ENCODE measurements at places on chromosomes 6 and 20.
A peak's percentile ranks its signal among the peaks of the same experiment; 100 is the strongest.

- DNase-seq: no peak
These were observed 303.1 kb upstream of the CDYL start for GRCh38 chr6:4472969-4473642.

DNA sequence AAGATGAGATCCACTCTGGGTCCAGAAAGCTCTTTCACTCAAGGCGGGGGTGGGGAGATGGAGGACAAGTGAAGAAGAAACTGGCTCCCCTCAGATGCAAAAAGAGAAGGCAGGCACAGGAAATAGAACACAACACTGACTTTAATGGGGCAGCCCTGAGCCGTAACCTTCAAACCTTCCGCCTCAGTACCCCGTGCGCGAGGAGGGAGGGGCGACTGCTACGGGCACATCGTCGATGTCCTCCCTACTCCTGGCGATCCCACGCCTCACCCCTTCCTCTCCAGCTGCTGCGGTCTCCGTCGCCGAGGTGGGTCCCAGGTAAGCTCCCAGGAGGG is 3.9 kb downstream of the SPEF1 start:
- no peak for DNase-seq

- DNase-seq: no peak
These were observed 185.8 kb upstream of the TENT5A start for GRCh38 chr6:81938014-81938856.

DNA sequence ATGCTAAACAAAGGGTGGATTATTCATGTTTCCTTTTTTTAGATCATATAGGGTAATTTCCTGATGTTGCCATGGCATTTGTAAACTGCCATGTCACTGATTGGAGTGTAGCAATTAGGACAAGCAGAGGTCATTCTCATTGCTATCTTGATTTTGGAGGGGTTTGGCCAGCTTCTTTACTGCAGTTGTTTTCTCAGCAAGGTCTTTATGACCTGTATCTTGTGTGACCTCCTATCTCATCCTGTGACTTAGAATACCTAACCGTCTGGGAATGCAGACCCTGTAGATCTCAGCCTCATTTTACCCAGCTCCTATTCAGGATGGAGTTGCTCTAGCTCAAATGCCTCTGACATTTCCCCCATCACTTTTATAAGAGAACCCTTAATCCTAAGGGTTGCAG is 53.6 kb downstream of the CDS2 start:
- DNase-seq: no peak

DNA sequence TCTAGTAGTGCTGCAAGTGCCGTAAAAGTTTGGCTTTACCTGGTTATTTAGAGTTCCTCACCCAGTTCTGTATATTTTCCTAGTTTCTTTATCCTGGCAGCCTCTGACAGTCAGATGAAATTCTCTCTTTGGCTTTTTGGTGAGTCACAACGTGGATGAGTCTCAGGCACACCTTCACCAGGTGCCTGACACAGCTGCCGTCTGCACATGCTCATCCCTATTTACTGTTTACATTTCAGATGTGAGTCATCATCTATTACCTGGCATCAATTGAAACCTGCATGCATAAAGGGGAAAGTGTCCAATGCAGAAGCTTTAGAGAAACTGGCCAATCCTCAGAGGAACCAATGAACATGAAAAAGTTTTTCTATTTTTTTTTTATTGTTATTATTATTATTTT is 33.3 kb upstream of the ADGRF4 start:
- peak; percentile 86 for DNase-seq

DNA sequence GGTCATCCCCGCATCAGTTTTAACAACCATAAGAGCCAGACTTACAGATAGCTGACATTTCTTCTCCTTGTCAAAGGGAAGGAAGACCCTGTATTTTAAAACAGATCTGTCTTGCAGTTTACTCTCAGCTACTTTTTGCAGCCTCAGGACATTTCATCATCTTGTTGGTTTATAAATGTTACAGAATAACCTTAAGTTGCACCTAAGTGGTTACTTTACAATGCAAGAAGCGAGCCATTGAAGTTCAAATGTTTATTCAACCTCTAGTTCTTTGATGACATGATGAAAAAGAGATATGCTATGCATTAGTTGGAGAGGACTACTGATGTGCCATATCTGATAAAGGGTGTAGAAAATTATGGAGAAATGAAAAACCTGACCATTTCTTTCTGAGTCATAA is 187.9 kb upstream of the COL21A1 start:
- no peak for DNase-seq

- peak; percentile 58 for DNase-seq
These were observed 13.0 kb downstream of the RPP21 start for GRCh38 chr6:30357678-30358540.

- no peak for DNase-seq
These were observed 90.0 kb upstream of the BHLHE23 start for GRCh38 chr20:63096681-63097335.

DNA sequence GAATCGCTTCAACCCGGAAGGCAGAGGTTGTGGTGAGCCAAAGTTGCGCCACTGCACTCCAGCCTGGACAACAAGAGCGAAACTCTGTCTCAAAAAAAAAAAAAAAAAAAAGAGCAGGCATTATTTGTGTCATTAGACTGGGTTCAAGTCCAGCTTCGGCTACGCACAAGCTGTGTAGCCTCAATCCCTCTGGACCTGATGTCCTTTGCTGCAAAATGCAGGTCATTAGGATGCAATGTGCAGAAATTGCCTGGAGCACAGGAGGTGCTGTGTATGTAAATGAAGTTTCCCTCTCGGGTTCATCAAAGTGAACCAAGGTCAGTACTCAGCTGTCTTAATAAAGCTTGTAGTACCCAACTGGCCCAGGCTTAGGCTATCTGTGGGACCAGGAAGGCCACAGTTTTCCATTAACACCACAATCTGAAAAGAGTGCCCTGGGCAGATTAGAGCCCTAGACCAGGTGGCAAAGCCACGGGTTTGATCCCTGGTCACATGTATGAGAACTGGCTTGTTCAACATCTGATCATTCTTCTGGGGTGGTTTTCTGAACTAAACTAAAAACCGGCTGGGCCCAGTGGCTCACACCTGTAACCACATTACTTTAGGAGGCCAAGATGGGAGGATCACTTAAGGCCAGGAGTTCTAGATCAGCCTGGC is 155.3 kb downstream of the ZMYND8 start:
- no peak for DNase-seq

DNA sequence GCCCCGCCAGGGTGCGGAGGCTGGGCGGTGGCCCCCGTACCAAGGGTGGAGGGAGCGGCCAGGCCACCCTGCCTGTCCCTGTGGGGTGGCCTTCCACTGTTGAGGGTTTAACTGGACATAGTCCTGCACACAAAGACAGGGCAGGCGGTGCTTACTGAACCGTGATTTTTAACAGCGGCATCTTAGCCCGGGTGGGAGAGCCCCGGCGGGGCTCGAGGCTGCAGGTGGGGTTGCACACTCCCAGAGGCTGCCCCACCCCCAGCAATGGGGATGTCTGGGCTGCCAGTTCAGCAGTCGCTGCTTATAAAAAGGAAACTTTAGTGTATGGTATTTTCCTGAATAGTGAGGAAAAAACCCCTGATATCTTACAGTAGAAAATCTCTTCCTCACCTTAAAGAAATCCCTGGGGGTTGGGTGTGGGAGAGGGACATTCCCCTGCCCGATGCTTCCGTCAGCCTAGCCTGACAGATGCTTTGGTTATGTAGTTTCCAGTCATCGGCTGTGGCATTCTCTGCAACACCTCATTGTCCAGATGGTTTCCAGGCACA is 79.4 kb downstream of the IRF4 start:
- no peak for DNase-seq

DNA sequence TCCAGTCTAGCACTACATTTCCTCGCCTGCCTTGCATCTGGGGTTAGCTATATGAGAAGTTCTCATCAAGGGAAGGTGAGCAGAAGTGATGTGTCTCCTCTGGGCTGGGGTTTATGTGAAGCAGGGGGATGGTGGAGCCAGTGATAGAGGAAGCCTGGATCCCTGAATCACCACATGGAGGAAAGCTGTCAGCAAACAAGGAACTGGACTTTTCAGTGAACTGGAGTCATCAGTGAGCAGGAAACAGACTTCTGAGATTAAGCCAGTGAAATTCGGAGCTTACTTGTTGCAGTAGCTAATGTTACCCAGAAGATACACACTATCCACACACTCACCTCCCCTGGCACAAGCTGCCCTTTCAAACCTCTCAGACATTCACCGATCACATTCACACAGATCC is 13.4 kb upstream of the TOX2 start:
- DNase-seq: no peak

- DNase-seq: no peak
These were observed 32.3 kb upstream of the PLEKHG1 start for GRCh38 chr6:150567380-150567779.

- DNase-seq: no peak
These were observed 9.9 kb upstream of the WFDC2 start for GRCh38 chr20:45459606-45460005.

DNA sequence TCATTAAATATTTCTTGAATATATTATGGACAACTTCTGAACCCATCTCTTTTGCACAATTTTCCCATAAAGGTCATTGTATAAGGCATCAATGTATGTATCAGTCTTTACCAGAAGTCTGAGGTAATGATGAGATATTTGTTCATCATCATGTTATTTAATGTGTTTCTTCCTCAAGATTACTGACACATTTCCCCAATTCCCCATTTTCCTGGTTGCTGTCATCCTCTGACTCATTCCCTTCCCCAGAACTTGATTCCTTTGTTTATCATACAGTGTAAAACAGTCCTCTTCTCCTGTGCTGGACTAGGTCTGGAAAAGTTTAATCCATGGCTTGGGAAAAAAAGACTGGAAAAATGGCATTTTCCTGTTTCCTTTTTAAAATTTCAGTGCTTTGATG is 107.9 kb upstream of the FLRT3 start:
- no peak for DNase-seq

DNA sequence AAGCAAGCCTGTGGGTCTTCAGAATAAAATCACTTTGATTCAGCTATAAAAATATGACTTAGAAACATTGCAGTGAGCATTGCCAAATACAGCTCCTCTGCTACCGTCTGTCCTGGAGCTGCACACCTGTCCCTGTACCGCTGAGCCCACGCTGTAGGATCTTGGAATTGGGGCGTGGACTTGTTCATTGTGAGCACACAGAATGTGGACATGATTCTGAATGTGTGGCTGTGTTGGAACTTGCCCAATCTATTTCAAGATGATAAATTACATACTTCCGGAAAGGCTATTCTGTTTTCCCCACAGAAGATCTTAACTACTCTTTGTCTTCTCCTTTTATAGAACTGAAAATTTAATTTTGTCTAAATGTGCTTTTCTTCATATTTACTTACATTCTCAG is 107.3 kb downstream of the UST start:
- peak; percentile 29 for DNase-seq

GRCh38 chr6:8499540-8499939 is 64.2 kb upstream of the SLC35B3 start:
- DNase-seq: peak; percentile 11

- no peak for DNase-seq
These were observed 101.8 kb upstream of the COL21A1 start for GRCh38 chr6:56349194-56349593.

- DNase-seq: no peak
These were observed 198.6 kb upstream of the SIM1 start for GRCh38 chr6:100663219-100663863.

DNA sequence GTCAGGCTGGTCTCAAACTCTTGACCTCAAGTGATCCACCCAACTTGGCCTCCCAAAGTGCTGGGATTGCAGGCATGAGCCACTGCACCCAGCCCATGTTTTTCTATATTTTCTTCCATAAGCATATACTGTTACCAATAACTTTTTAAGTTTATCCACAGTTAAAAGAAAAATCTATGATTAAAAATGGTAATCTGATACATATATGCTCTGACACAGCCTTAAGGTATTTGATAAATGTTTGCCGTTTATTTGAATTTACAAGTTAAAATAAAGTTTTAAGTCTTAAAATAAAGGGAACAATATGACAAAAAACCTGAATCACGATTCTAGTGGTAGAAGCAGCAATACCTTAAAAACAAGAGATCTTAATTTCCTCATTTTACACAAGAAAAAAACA is 5.2 kb downstream of the STK38 start:
- DNase-seq: no peak

- DNase-seq: no peak
These were observed 100.1 kb upstream of the PRDM1 start for GRCh38 chr6:105985816-105986632.

DNA sequence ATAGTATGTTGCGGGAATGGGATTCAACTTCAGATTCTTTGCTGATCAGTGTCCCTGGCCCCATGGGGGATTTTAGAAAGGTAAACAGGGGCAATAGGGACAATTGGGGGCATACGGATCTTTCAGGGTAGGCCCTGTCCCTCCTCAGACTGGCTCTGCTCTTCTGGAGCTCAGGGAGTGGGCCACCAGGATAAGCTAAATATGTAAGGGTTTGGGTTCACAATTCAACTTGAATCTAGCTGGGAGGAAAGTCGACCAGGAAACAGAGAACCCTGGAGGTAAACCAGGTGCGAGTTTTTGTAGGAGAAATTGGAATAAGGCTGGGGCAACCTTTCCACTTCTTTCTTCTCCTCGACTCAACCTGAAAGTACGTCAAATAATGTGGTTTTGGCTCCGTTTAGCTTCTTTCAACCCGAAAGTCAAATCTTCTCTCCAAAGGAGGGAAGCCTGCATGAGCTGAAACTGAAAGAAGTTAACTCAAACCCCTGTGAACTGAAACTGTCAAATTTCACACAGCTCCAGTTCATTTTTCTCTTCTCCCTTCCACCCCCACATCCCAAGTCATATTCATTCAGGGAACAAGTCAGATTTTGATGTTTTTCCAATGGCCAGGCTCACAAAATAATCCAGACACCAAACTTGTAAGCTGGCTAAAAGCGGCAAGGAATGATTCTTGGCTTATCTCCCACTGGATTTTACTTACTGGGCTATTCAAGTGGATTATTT is 278.2 kb downstream of the CLIC5 start:
- DNase-seq: no peak

DNA sequence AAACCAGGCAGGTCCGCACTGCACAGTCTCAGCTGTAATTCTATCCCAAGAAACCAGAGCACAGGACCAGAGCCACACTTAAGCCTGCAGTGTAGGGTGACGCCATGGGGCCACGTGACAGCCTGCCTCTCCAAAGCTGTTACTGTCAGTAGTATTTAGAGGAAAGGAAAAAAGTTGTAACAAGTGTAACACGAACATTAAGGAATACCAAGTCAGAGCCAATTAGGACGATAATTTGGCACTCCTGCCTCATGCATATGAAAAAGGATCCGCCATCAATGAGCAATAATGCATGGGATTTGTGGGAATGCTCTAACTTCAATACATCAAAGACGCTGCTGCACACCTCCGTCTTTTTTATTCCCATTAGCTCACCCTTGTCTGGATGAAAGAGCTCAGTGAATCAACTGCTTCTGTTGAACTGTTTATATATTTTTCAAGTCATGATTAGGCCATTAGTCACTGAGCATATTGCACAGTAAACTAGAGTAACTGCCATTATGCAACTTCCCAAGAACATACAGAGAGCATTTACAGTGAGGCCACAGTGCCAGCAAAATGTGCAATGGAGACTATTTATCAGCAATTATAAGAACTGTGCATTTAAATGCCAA is 79.9 kb downstream of the ATXN1 start:
- DNase-seq: no peak

Measured in COR-L47 (cell line).